Naive thymus-derived CD4-positive, alpha-beta T cell (primary cell): ENCODE measurements at places on chromosomes 1 and 21.

DNA sequence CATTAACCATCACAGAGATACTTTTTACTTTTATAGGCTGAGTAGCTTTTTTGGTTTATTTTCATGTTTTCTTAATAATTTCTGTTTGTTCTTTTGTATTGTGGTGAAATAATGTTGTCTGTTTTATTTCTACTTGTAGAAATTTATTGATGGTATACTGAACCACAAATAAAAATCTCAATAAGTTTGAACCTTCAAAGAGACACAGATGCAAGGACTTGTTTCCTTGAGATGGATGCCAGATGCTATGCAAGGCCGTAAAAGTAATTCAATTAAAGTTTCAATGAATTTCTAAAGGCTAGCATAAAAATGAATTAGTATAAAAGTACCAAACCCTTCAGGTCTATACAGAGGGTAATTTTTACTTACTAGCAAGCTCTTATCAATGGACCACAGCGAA, 873.5 kb downstream of the TTLL7 start:
- no peaks in the 10 kb centered on the region for H3K4me1 ChIP-seq
- H3K27me3 ChIP-seq = no peaks in the 10 kb centered on the region
- no peak overlapping the region for H3K27ac ChIP-seq
- no peak overlapping the region for H3K4me3 ChIP-seq

GRCh38 chr1:14610761-14611160, 12.3 kb downstream of the KAZN start:
- H3K36me3 ChIP-seq = no peaks in the 10 kb centered on the region
- no peaks in the 10 kb centered on the region for H3K27me3 ChIP-seq
- no peaks in the 10 kb centered on the region for H3K4me1 ChIP-seq
- DNase-seq = no peak
- no peak overlapping the region for H3K27ac ChIP-seq
- no peak overlapping the region for H3K4me3 ChIP-seq

- no peaks in the 10 kb centered on the region for H3K27me3 ChIP-seq
- no peaks in the 10 kb centered on the region for H3K36me3 ChIP-seq
- no peak overlapping the region for H3K4me3 ChIP-seq
- no peak overlapping the region for H3K27ac ChIP-seq
- DNase-seq = no peak
Measured at GRCh38 chr1:225660544-225660946, 7.6 kb upstream of the ENAH start.

- peaks cover 20% of the 10 kb centered on the region for H3K27me3 ChIP-seq
- no peak overlapping the region for H3K4me3 ChIP-seq
Measured at GRCh38 chr1:3654549-3655281, 2.4 kb downstream of the TP73 start.

GRCh38 chr1:229107972-229108371, 162.9 kb upstream of the RAB4A start:
- no peaks in the 10 kb centered on the region for H3K4me1 ChIP-seq
- H3K4me3 ChIP-seq = no peak overlapping the region
- DNase-seq = no peak
- no peaks in the 10 kb centered on the region for H3K36me3 ChIP-seq
- H3K27ac ChIP-seq = no peak overlapping the region

DNA sequence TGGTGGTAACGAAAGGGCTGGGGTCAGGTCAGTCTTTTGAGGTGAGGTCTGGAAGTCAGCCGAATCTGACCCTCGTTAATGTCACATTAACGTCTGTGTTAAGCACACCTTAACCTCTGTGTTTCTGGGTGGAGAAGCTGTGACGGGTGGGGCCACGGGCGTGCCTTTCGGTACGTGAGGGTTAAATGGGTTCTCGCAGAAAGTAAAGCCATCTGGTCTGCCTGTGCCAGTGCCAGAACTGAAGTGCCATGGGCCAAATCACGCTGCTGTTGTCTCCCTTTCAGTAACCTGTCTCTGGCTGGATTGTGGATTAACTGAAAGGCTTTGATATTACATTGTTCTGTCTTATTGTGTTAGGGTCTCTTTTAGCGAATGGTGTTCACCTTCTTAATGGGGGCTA, 14.4 kb downstream of the URB2 start:
- peaks cover 8% of the 10 kb centered on the region for H3K36me3 ChIP-seq
- H3K4me1 ChIP-seq = no peaks in the 10 kb centered on the region
- DNase-seq = no peak
- no peaks in the 10 kb centered on the region for H3K27me3 ChIP-seq
- no peak overlapping the region for H3K4me3 ChIP-seq
- no peak overlapping the region for H3K27ac ChIP-seq
